Activated CD4-positive, CD25-positive, alpha-beta regulatory T cell (primary cell): ENCODE measurements at places on chromosomes 6 and 20.
A peak's percentile ranks its signal among the peaks of the same experiment; 100 is the strongest.

DNA sequence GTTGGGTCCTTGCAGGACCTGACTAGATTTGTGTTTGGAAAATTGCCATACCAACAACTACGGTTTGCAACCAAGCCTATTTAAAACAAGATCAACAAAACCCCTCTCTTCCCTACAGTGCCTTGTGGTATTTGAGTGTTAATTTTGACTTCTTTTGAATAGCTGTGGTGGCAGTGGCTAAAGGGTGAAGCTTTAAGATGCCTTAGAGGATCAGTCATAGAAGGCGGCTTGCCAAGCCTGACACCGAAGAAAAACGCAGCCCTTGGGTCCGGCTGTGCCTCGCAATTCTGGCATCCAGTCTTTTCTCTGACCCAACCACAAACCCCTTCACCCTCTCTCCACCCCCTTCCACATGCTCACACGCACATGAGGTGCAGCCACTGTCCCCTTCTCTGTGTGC lies 32.6 kb downstream of the BMP6 start:
- no peak for DNase-seq

- DNase-seq = no peak
Observed at GRCh38 chr20:47295129-47295813, 61.2 kb downstream of the ZMYND8 start.

DNA sequence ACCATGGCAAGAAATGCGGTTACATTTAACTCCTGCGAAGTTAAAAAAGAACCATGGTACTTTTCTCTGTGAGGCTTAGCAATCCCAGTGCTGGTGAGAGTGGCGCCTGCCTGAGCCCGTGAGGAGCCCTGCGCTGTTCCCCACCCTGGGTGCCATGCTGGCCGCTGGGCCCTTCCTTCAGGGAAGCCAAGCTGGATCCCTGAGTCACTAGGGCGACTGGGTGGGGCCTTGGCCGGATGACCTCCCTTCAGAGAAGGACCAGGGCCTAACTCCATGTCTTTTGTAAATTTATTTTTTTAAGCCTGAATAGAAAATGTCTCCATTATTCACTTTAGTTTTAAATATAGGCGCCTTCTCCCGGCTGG lies 209.1 kb downstream of the ERMARD start:
- no peak for DNase-seq

DNA sequence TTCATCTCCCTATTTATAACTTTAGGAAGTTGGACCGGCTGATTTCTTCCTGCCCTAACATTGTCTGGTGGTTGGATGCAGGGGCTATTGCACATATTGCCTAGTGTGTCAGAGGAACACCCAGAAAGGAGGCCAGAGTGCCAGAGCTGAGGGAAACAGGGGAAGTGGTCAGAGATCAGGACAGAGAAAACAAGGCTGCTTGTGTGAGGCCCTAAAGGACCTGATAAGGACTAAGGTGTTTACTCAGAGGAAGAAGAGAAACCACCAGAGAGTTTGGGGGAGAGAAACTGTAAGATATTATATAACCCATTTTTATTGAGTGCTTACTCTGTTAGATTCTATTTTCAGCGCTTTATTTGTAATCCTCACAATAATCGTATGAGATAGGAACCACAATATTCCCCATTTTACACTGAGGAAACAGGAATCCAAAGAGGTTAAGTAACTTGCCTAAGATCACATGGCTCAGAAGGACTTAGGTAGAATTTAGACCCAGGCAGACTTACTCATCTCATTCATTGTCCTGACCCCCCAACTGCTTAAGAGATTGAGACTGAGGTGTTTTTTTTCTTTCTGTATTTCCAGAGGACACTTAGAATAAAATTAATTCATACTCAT lies 54.0 kb upstream of the REV3L start:
- no peak for DNase-seq

- no peak for DNase-seq
Observed at GRCh38 chr6:130187335-130188206, 35.2 kb downstream of the SAMD3 start.

DNA sequence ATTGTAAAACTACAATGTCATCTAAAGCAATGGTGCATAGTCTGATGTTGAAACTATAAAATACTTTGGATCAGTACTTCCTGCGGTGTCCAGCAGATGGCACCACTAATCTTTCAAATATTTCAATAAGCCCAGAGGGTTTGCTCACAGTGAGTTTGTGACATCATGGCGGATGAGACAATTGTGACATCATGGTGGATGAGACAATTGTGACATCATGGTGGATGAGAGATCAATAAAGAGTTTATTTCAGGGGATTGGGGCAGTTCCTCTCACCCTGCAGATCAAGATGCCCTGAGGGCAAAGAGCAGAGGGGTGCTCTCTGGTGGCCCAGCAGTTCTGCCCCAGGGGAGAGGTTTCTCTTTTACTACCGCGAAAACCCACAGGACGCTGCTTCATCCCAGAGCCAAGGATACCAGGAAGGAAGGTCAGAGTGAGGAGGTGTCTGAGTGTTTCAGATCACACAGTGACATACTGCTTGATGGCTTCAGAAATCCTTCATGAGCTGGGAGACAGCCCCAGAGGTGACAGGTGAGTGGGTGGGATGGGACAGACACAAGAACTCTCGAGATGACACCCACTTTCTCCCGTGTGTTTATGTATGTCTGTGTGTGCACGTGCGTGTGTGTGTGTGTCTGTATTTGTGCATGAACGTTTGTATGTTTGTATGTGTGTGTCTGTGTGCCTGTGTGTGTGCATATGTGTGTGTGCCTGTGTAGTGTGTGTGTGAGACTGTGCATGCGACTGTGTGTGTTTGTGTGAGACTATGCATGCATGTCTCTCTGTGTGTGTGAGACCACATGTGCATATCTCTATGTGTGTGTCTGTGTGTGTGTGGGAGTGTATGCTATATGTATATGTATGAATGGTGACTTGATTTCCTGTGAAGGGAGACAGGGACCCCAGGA lies 7.3 kb upstream of the ULBP2 start:
- DNase-seq = peak; percentile 15

DNA sequence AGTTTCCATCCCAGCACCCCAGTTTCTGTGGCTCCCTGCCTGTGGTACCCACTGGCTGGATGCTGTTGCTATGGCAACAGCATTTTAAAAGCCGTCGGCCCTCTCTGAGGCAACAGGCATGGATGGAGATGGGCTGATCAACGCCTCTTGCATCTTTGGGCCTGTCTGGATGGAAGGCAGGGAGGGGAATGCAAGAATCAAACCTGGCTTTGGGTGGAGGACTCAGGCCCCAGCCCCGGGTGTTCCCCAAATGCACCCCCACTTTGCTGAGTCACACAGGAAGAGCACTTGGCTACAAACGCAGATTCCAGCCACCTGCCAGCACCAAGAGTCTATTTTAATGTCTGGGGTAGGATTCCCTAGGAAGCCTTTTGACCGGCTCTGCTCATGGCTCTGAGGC lies 45.7 kb upstream of the TGM2 start:
- no peak for DNase-seq

GRCh38 chr6:150891888-150892485 lies 26.5 kb downstream of the MTHFD1L start:
- DNase-seq = peak; percentile 29

GRCh38 chr20:44731657-44732056 lies 14.0 kb upstream of the KCNK15 start:
- no peak for DNase-seq

- no peak for DNase-seq
Observed at GRCh38 chr6:135071541-135071940, 16.9 kb upstream of the HBS1L start.

DNA sequence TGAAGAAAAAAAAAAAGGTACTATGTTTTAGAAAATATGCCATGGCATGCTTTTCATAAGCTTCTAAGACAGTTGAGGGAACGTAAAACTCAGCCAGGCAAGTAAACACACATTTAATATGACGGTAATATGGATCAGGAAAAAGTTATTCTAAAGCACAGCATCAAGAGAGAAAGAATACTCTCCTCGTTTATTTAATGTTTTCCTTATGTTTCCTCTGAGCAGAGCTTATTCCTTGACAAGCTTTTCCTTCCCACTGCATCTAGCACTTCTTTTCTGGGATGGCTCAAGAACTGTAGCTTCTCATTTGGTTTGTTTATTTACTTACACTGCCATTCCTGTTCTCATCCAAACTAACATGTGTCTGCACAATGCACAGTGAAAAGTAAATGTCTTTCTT lies 2.7 kb upstream of the RSPO3 start:
- DNase-seq = no peak

DNA sequence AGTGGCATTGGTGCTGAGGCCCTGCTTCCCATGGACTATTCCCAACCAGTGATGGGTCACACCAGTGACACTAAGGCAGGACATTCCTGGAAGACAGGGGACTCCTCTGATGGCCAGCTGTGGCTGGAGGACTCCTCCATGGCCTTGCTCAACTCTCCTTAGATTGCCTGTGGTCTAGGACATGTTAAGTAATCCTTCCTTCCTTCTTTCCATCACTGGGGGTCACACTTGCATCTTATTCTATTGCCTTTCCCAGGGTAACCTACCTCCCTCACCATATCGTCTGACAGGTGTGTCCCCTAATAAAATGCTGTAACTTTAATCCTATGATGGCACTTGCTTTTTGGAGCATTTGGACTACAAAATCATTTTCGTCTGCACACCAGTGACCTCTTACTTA lies 24.5 kb upstream of the HLA-A start:
- DNase-seq = no peak

DNA sequence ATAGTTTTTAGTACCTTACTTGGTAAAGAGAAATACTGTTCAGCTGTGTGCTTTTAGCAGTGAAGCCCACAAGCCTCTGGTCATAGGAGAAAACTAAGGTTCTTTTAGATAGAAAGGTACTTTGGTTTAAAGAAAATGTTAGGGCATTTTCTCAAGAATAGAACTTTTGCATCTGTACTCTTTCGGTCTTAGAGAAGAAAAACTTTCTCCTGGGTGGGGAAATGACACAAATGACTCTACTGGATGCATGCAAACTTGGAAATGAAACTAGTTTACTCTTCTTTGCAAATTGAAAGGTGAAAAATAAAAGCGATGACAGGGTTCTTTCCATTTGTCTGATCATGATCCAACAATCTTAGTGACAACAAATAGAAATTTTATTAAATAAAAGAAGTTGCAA lies 2.1 kb upstream of the TMEM217 start:
- DNase-seq = no peak

DNA sequence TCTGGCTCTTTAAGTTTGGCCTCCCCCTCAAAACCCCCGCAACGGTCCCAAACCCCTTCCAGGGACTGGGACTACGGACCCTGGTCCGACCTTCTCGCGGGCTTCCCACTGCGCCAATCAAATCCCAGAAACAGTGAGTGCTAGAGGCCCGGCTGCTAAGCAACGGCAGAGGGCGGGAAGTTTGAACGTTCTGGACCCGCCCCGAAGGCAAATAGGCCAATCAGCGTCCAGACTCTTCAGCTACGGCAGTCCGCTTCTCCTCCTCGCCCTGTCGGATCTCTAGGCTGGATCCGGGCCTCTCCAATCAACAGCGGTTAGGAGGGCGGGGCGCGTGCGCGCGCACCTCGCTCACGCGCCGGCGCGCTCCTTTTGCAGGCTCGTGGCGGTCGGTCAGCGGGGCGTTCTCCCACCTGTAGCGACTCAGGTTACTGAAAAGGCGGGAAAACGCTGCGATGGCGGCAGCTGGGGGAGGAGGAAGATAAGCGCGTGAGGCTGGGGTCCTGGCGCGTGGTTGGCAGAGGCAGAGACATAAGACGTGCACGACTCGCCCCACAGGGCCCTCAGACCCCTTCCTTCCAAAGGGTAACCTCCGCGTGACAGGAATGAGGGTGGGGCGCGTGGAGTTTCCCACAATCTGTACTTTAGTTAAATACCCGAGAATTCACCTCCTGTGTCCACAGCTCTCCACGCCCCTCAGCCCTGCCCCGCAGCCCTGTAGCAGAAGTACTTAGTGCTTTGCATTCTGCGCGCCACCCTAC lies at the start of gene MSH5:
Gene MSH5, plus strand, starts transcription at position 367 of the 758 bp plus-strand sequence. CDS start 462 bp downstream, outside the sequence.
- DNase-seq = peak; percentile 88

GRCh38 chr6:107493158-107494057 lies 3.5 kb downstream of the SOBP start:
- DNase-seq = no peak

- DNase-seq = no peak
Observed at GRCh38 chr6:112636650-112637262, 289.6 kb downstream of the RFPL4B start.

DNA sequence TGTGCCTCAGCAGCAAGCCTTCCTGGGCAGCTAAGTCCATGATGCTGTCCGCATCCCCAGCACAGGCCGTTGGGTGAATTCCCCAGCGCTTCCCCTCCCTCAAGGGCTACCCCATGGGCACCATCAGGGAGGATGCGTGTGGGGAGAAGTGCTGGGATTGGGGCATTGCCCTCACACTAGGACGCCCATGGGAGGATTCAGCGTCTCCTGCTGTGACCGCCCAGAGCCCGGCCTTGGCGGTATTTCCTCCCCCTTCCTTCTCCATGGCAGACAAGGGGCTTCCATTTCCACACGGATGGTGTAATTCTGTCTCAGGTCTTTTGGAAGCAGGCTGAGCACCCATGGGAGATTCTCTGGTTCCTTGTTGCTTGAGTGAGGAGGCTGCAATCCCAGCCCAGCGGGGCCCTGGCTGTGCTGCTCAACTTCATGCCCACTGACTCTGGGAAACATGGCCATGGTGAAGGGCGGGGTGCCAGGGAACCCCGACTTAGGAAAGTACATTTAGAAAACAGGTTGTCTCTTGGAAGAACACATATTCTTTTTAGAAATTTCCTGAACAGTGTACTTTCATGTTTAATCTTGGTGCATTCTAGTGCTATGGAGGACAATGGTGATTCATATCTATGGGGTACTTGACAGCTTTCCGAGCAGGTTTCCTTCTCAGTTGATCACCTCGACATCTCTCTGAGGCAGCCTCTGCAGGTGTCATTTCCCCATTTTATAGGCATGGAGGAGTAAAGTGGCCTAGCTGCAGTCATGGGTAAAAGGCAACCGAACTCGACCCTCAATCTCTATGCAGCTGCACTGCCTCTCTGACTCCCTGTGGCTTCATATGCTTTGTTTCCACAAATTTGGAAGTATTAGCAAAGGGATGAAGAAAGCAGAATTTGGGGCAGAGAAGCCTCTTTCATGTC lies 178.2 kb upstream of the CST7 start:
- no peak for DNase-seq

DNA sequence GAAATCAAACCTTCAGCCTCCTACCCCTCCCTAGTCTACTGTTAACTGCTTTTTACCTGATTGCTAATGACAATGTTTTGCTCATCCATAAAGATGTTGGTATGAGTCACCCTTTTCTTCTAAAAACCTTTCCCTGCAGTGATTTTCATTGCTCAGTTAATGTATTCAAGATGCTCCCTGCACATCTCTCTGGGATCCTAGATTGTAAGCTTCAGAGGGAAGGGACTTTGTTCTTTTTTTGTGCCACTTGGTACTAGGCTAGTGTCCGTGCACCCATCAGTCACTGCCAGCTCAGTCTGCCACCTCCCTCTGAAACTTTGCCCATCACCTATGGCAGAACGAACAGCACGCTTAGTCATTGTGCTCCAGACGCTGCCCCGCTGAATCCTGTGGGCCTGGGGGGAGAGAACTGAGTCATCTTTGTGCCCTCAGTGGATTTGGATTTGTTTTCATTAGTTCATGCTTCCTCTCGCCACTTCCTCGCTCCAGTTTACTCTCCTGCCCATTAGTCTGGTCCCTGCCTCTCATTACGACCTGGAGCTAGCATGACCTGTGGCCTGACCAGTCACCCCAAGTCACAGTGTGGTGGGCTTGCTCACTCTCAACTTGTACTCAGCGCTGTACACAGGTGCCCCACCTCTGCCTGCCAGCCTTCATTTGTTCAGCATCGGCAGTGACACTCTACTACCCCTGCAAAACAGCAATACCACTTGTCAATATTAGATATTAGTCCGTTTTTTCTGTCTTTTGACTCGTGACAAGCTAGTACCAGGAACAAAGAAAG lies 78.0 kb upstream of the TMEM181 start:
- DNase-seq = no peak

GRCh38 chr6:81088145-81088544 lies 664.3 kb downstream of the TENT5A start:
- DNase-seq = no peak
